T-helper 17 cell (primary cell): ENCODE measurements at places on chromosomes 1 and 21.

DNA sequence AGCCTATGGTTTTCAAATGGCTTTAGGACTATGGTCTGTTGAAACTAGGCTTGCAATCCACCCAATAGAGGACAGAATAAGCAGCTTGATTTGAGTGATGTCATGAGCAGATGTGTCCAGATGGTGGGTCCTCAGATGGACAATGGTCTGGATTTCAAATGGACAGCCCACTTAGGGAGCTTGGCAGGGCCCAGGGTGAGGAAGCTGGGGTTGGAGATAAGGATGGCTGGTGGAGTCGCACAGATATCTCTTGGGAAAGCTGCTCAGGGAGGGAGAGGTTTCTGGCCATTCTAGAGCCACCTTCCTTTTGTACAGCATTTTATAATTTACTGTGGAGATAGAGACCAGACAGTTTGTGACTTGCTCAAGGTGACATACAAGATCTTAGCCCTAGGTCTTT lies 55.0 kb downstream of the NFASC start:
- no peak for DNase-seq

GRCh38 chr1:231335663-231336602 lies 1.7 kb downstream of the EXOC8 start:
- DNase-seq, result no peak

DNA sequence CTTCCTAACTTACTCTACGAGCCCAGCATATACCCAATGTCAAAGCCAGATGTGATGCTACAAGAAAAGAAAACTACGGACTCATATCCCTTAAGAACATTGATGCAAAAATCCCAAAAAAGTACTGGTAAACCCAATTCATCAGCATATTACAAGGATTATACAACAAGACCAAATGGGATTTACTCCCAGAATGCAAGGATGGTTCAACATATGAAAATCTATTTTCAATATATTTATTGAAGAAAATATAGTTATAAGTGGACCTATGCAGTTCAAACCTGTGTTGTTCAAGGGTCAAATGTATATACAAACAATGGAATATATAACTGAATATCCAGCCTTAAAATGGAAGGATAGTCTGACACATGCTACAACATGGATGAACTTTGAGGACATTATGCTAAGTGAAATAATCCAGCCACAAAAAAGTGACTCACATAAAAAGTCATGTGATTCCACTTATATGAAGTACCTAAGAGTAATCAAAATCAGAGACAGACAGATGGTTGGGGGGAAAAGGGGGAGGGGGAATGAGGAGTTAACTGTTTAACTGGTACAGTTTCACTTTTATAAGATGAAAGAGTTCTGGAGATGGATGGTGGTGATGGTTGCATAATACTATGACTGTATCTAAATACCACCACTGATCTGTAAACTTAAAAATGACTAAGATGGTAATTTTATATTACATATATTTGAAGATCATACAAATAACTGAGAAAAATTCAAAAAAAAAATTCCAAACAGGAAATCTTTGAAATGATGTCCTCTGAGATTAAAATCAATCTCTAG lies 3.7 kb upstream of the KLF18 start:
- DNase-seq, result no peak

GRCh38 chr1:59900640-59901039 lies 25.9 kb downstream of the CYP2J2 start:
- no peak for DNase-seq

GRCh38 chr1:156081180-156081916 lies 917 bp downstream of the MEX3A start:
- no peak for DNase-seq

DNA sequence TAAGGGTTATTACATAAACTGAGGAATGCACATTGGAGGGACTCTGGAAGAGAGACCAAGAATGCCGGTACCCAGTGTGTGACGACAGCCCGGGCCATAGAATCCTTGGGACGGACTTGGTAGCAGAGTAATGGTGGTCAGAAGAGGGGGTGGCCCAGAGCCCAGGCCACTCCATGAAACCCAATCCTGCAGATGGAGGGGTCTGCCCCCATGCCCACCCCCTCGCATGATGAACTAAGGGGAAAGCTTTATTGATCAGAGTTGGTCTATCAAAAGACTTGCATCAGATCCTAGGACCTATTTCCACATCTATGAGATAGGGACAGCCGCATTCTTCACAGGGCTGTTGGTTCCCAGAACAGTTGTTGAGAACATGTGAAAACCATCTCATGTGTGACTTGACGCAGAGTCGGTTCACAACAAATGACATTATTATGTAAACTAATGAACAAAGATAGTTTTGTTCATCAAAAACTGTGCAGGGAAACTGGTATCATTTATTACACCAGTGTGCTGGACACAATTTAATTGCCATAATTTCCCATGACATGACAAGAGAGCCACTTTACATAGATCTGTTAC lies 21.5 kb upstream of the SDC3 start:
- no peak for DNase-seq

GRCh38 chr1:71424536-71424935 lies 343.7 kb upstream of the ZRANB2 start:
- no peak for DNase-seq

DNA sequence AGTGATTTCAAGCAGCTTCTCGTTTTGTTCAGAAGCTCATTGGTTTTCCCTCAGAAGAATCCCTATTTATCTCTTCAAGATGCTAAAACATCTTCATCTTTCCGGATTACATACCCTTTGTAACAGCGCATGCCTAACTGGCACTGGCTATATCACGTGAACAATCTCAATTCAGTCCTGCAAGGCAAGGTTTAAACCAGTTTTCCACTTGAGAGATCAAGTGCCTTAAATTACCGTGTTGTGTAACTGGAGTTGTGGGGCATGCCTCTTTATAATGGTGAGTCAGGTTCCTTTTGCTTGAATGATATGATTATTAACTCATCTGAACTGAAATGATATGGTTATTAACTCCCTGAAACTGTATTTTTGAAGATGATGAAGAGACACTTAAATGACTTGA lies 11.0 kb upstream of the ZFP69B start:
- no peak for DNase-seq

GRCh38 chr1:244352156-244352830 lies 99.4 kb downstream of the ADSS2 start:
- no peak for DNase-seq
